ENCODE measurements at places on chromosomes 7 and 10.

GRCh38 chr7:130360518-130360917 lies 15.9 kb downstream of the CPA5 start:
- no peak for DNase-seq

DNA sequence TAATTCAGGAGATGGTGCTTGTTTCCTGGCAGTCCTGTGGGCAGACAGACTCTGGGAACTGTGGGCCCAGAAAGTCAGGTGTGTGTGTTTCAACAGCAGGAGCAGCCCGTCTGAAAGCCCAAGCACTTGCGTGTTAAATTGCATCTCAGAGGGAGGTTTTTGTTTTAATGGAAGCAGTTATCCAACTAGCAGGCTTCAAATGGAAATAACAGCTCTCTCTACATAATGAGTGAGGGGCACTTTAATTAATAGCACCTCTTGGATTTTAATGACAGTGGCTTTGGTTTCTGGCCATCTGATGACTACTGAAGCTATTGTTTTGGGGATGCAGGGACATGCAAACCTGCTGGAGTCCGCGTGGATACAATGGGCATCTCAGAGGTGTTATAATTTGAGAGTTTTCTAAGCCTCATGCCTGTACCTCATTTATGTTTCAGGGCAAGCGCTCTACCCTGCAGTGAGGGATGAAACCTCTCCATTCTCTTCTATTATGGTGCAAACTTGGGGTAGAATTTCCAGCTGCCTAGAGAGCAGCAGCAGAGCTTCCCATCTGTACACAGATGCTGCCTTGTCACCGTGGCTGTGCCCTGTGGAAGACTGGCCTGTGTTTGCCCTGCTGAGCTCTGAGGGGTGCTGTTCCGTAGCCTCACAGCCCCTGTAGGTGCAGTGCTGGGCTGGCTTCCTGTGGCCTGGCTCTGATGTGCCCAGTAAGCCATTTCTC lies 206.6 kb upstream of the GPR26 start:
- no peak for DNase-seq

DNA sequence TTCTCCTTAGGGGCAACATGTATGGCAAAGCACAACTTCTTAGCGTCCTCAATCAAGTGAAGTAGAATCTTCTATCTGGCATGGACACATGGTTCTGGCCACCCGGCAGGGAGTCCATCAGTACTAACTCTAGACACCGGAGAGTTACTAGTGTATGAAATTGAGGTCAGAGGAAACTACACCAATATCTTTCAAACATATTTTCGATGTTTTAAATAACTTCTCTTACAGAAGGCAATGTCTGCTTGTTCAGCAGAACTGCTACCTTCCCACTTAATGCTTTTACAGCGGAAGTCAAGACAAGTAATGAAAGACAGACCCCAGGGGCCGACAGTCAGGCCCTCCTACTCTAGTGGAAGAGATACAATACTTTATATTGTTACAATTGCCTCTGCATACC lies 89.9 kb downstream of the RNF216 start:
- peak; percentile 44 for DNase-seq

DNA sequence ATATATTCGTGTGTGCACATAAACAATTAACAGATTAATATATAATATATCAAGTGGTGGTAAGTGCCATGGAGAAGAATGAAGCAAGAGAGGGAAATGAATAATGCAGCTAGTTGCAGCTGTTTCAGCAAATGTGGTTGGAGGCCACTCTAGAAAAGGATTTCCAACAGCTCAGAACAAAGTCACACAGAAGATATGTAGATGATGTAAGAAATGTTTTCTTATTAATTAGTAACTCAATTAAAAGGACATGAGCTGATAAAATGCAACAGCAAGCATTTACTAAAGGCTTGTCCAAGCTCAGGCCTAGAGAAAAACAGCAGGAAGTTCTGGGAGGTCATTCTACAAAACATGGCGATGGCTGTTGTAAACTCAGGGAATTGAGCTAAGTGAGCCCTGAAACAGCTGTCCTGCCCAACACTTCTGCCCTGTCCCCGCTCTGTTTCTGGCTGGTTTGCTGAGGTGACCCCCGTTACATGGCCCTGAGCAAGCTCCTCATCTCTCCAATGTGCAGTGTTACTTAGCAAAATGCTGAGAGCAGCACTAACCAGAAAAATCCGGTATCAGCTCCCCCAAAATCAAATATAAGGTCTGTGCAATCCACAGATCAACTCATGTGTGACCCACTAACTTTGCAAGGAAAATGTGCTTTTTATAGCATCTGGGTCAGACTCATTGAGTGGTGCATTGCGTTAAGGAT lies 23.4 kb upstream of the C10orf67 start:
- DNase-seq: no peak

Measured in C1 segment of cervical spinal cord (tissue), 14 donors.